ENCODE measurements at places on chromosomes 7 and 10.

DNA sequence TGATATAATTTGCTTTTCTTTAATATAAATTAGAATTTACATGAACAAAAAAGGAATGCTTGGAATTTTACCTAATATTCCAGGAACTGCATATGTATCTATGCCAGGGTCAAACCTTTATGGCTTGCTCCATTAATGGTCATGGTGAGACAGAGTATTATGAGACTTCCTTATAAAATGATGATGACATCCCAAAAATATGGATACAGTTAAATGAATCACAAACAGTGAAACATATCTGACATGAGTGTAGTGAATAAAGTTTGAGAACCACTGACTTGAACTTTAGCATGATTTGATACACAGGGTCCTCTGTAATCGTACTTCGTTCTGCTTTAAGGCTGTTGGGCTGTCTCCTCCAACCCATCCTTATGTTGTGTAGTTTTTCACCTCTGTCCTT is 51.8 kb downstream of the MARCHF5 start:
- no peak for DNase-seq

GRCh38 chr7:151083071-151083823 is at the start of gene TMUB1:
TMUB1 (minus strand) TSS chr7:151083493; CDS start chr7:151082563, 930 bp downstream.
- no peak for DNase-seq

DNA sequence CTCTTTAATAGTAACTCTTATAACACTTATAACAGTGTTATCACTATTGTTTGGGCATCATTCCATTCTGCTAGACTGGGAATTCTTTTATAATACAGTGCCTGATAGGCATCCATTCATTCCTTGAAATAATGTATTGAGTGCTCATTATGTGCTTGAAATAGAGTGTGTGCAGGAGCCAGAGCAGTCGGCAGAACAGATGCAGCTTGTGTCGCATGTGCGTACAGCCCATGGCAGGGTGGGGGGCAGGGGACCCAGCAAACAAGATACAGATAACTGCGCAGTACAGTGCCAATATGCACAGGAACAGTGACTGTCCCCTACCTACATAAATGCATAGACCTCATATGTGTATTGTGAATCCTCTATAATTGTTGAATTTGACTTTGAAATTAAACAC is 99.3 kb downstream of the KAT6B start:
- no peak for DNase-seq

- DNase-seq: no peak
Measured at GRCh38 chr7:30986738-30987137, 23.0 kb downstream of the GHRHR start.

- DNase-seq: no peak
Measured at GRCh38 chr7:106285855-106286492, 1.2 kb upstream of the NAMPT start.

DNA sequence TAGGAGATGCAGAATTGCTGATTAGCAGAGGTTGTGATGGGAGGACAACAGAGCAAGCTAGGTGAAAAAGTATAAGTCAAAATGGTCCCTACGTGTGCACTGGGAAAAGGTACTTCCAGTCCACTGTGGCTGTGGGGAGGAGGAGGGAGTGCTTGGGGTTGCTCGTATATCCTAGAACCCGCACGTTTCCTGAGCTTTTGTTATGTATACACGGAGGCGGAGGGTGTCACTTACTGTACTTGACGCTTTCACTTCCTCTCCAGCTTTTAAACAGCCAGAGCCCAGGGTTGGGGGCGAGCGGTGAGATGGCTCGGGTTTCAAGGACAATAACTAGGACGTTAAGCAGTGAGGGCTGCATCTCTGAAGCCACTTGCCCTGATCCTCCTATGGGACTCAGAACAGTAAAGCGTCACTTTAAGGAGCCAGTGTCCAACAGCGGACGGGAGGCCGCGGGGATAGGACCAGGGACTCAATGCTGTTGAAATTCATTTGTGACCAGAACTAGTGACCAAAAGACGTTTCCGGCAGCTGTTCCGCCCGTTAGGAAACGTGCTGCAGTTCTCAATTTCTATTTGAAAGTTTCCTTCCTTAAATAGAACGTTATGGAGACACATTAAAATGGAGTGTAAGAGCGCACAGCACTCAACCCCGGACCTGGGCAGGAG is 985 bp upstream of the ETV1 start:
- peak; percentile 94 for DNase-seq

DNA sequence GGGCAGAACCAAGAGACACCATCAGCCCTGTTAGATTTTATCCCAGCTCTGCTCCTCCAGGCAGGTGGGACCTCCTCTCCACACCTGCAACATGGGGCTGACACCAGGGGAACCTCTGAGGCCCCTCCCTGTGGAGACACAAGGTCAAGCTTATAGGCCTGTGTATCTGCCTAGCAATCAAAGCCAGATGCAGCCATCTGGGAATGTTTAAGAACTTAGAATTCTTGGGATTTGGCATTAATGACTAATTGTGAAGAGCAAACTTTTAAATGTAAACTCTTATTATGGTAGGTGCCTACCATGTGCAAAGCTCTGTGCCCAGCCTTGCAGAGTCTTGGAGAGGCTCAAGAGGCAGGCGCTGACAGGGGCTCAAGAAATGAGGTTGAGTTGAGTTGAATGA is 52.1 kb downstream of the TBATA start:
- DNase-seq: no peak

GRCh38 chr7:6271694-6272440 is 557 bp downstream of the CYTH3 start:
- DNase-seq: no peak

GRCh38 chr7:14309432-14309831 is 320.0 kb upstream of the ETV1 start:
- DNase-seq: no peak

- peak; percentile 52 for DNase-seq
Measured at GRCh38 chr10:3500408-3500856, 284.6 kb downstream of the KLF6 start.

GRCh38 chr10:1961989-1962388 is 224.7 kb upstream of the ADARB2 start:
- DNase-seq: no peak
